CD8-positive, alpha-beta T cell (primary cell): ENCODE measurements at places on chromosomes 13 and 19.

DNA sequence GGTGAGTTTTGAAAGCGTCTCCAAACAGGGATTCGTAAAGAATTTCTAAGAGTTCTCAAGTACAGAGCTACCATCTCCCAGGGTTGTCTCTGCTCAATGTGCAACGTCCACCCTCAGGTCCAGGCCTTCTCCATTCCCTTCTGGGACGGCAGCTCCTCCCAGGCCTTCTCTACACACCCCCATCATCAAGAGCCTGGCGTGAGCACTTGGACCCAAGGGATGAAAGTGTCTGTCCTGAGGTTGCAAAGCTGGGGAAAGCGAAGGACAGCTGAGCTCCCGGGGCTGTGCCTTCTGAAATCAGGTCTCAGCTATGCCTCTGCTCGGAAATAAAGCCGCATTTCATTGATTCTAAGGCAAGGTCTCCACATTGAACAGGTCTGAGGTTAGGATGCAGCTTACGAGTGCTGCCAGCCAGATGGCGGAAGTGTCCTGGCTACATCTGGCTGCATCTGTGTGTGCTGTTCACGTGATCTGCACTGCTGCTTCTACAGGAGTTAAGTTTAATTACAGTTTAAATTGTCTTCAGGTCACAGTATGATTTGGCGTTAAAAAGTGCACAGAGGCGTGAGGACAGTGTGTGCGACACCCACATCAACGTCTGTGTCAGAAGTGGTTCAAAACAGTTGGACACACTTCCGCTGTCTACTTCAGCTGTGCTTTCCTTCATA is 27.0 kb upstream of the MIER2 start:
- DNase-seq: peak; percentile 28

GRCh38 chr19:31140717-31141116 is 208.5 kb downstream of the TSHZ3 start:
- no peak for DNase-seq

- DNase-seq: no peak
Observed at GRCh38 chr13:84997858-84998257, 801.4 kb downstream of the SLITRK6 start.

DNA sequence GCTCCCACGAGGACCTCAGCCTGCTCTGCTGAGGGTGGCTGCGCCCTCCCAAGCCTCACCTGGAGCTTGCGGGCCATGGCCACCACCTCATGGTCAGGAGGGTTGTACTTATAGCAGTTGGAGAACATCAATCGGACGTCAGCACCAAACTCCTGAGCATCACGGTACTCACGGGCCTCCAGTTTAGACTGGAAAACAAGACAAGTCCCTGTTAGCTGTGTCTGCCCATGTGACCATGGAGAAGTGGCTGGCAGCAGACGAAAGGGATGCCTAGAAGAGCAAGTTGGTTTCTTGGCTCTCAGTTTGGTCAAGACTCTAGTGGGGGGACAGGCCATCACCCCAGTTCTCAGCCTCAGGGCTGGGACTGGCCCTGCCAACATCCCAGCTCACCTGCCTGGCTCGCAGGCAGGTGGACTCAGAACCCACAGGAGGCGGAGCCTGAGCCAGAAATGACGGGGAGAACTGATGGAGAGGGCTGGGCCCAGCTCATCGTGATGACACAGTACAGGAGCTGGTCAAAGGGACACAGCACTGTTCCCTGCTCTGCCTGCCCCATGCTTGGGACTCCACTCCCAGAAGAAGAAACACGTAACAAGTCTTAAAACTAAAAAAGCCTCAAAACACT is 31.2 kb upstream of the EPHX3 start:
- no peak for DNase-seq

DNA sequence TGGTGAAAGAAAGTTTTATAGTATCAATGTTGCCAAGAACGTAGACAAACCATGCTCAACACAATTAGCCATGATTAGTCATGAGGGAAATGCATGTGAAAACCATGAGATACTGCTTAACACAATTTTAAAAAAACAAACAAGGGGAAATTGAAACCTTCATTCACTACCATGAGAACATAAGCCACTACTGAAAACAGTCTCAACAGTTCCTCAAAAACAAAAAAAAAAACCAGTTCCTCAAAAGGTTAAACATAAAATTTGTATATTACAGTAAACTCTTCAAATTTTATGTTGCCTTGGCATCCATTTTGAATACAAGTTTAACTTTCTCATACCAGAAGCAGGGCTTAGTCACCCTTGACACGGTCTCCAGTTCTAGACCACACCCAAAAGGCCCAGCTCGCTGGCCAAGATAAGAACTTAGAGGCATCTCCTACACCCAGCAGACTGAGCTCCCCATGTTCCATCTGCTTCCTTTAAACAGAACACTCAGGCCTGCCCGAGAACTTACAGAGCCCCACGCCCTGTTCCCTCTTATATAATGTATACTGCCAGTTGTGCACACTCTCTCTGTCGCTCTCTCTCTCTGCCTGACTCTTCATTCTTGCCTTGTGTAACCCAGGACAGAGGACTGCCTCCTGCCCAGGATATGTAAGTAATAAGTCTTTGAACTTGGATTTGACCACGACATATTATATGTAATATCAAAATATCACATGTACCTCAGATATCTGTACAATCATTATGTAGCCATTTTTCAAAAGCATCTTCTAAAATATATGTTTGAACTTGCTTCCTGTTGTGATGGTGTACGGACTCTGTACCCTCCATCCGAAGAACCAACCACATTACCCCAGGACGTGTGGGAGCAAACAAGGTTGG is 67.4 kb downstream of the STK24 start:
- DNase-seq: peak; percentile 9

DNA sequence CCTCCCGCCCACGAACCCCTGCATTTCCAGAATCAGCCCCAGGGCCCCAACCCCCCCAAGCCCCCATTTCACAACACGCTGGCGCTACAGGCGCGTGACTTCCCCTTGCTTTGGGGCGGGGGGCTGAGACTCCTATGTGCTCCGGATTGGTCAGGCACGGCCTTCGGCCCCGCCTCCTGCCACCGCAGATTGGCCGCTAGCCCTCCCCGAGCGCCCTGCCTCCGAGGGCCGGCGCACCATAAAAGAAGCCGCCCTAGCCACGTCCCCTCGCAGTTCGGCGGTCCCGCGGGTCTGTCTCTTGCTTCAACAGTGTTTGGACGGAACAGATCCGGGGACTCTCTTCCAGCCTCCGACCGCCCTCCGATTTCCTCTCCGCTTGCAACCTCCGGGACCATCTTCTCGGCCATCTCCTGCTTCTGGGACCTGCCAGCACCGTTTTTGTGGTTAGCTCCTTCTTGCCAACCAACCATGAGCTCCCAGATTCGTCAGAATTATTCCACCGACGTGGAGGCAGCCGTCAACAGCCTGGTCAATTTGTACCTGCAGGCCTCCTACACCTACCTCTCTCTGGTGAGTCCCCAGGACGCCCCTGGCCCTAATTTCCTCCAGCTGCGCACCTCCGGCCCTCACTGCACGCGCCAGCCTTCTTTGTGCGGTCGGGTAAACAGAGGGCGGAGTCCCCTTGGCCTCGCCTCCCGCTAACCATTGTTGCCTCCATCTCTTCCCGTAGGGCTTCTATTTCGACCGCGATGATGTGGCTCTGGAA is at the start of gene FTL:
FTL (plus strand) TSS at position 270 of the 766 bp plus-strand sequence; CDS start at position 469, 199 bp downstream.
- DNase-seq: peak; percentile 88

- DNase-seq: no peak
Observed at GRCh38 chr19:13238891-13239534, 88.8 kb downstream of the IER2 start.

- no peak for DNase-seq
Observed at GRCh38 chr19:39270036-39270871, 2.1 kb downstream of the IFNL2 start.

DNA sequence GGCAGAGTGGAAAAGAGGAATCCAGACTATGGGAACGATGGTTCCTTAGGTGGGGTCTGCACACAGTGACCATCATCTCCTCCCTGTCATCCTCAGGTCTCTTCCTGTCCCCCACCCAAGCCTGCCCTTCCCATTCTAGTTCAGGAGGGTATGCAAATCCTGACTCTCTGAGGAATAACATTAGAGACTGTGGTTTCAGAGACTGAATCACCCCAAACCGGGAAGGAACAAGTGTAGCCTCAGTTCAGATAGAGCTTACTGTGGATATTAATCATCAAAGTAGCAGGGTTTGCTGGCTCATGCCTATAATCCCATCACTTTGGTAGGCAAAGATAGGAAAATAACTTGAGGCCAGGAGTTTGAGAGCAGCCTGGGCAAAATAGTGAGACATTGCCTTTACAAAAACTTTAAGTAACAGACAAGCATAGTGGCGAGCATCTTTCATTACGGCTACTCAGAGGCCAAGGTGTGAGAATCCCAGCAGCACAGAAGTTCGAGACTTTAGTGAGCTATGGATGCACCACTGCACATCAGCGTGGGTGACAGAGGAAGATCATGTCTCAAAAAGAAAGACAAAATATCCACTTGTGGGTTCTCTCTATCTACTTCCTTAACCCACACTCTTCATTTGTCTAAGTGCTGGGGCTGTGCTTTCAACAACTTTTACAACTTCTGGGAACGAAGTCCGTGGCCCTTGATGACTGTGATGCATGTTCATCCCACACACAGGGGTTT is 19.3 kb upstream of the LGALS13 start:
- DNase-seq: no peak

- DNase-seq: no peak
Observed at GRCh38 chr13:91108315-91108714, 239.2 kb upstream of the MIR17HG start.

DNA sequence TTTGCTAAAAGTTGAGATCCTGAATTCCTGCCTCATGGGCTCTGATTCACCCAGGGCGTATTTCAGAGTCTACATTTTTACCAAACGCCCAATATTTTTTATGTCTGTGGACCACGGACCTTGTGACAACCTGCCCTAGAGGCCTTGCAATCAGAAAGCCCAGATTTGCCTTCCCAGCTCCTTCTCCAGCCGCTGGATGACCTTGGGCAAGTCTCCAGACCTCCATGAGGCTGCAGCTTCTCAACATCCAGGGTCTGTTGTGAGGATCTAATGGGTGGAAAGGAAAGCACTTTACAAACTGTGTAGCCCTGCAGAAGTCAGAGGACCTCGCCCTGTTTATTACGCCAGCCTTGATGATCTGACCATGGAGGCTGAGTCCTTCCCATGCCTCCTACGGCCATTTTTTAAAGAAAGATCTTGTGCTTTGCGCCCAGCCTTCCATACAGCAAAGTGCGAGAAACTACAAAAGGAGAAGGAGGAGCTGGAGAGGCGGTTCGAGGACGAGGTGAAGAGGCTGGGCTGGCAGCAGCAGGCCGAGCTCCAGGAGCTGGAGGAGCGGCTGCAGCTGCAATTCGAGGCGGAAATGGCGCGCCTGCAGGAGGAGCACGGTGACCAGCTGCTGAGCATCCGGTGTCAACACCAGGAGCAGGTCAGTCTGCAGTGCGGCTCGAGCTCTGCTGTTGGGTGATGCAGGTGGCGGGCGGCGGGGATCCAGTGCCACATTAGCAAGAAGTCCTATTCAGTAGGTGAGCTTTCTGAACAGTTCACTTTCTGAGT is 115.6 kb downstream of the SLC7A1 start:
- no peak for DNase-seq

- DNase-seq: no peak
Observed at GRCh38 chr19:23771761-23772674, 13.3 kb upstream of the ZNF681 start.

GRCh38 chr13:112645327-112645914 is 44.4 kb upstream of the ATP11A start:
- no peak for DNase-seq

DNA sequence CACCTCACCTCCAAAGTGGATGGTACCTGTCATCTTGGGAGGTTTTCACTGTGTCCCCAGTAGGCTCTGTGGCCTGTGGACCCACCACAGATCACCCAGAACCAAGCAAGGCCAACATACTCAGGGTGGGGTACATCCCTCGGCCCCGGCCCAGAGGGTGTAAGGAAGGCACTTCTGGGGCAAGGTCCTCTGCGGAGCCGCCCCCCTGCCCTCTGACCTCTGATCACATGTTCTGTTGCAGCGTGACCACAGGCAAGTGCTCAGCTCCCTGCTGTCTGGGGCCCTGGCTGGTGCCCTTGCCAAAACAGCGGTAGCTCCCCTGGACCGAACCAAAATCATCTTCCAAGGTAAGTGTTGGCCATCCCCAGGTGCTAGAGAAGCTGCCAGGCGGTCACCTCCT is 36.7 kb downstream of the TMEM161A start:
- no peak for DNase-seq

- no peak for DNase-seq
Observed at GRCh38 chr13:33869005-33869404, 51.1 kb downstream of the RFC3 start.

DNA sequence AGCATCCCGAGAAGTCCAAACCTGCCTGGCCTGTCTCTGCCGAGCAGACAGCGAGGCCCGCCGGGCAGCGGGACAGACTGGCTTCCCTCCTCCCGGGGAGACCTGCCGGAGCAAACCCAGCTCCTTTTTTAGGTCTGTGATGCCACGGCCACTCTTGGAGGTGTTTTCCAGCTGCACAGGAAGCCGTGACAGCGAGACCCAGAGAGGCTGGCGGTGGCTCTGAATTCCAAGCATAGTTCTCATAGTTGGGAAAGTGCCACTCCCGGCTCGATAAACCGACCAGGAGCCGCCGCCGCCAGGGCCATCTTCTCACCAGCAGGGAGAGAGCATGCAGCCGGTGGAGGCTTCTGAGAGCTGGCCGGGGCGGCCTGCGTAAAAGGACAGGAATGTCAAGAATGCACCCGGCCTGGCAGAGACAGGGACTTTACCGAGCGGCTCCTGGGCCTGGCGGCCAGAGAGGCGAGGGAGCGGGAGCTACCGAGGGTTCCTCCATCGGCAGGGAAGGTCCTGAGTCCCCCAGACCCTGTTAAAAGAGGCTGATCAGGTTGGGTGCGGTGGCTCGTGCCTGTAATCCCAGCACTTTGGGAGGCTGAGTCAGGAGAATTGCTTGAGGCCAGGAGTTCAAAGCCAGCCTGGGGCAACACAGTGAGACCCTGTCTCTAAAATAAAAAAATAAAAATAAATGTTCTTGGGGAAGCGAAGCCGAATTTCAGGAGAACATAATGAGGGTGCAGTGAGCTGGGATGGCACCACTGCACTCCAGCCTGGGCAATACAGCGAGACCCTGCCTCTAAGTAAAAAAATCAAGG is 64.9 kb downstream of the GADD45B start:
- DNase-seq: no peak

GRCh38 chr13:31859571-31859970 is 120.2 kb downstream of the RXFP2 start:
- no peak for DNase-seq

GRCh38 chr19:35549174-35549788 is 3.9 kb downstream of the TMEM147 start:
- no peak for DNase-seq

GRCh38 chr13:99191900-99192399 is 8.7 kb upstream of the UBAC2 start:
- no peak for DNase-seq

GRCh38 chr19:47437500-47437899 is 18.2 kb upstream of the MEIS3 start:
- no peak for DNase-seq
